Common myeloid progenitor, CD34-positive (primary cell): ENCODE measurements at places on chromosomes 2 and 18.

GRCh38 chr2:224084266-224084892, 45.3 kb upstream of the SERPINE2 start:
- H3K4me1 ChIP-seq: no peaks in the 10 kb centered on the region
- no peak overlapping the region for H3K4me3 ChIP-seq
- H3K27me3 ChIP-seq: no peaks in the 10 kb centered on the region
- DNase-seq: no peak

- no peak overlapping the region for H3K27ac ChIP-seq
- no peaks in the 10 kb centered on the region for H3K4me1 ChIP-seq
- no peak for DNase-seq
- H3K36me3 ChIP-seq: no peaks in the 10 kb centered on the region
- H3K4me3 ChIP-seq: no peak overlapping the region
- H3K27me3 ChIP-seq: no peaks in the 10 kb centered on the region
These were observed 638.2 kb downstream of the FBXO15 start for GRCh38 chr18:73509460-73509859.

- H3K27ac ChIP-seq: no peak overlapping the region
- no peaks in the 10 kb centered on the region for H3K4me1 ChIP-seq
- no peaks in the 10 kb centered on the region for H3K36me3 ChIP-seq
- DNase-seq: no peak
These were observed 1232.3 kb upstream of the SLC39A10 start for GRCh38 chr2:194424683-194425209.

- peaks cover 12% of the 10 kb centered on the region for H3K4me1 ChIP-seq
- H3K4me3 ChIP-seq: no peak overlapping the region
- H3K27me3 ChIP-seq: no peaks in the 10 kb centered on the region
- no peaks in the 10 kb centered on the region for H3K36me3 ChIP-seq
These were observed 37.0 kb downstream of the ROCK1 start for GRCh38 chr18:21074336-21075323.

GRCh38 chr2:13745330-13745729, 887.2 kb upstream of the LRATD1 start:
- no peaks in the 10 kb centered on the region for H3K36me3 ChIP-seq
- no peaks in the 10 kb centered on the region for H3K4me1 ChIP-seq
- no peak overlapping the region for H3K27ac ChIP-seq
- H3K27me3 ChIP-seq: no peaks in the 10 kb centered on the region

DNA sequence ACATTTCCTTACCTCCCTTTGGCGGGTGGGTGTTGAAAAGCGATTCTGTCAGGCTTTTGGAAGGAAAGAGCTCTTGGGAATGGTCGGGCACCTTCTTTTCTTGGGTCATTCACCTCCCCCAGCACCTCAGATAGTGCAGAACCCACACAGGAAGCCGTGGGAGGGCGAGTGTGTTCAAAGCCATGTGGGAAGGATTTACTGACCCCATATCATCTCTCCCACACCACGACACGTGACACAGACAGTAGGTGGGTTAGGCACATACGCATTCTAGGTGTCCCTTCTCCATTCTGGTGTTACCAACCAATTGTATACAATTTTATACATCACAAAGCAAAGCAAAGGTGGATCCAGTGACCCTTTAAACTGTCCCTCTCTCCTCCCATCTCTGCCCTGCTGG, 263.7 kb upstream of the REV1 start:
- H3K36me3 ChIP-seq: peaks cover 6% of the 10 kb centered on the region
- no peak overlapping the region for H3K4me3 ChIP-seq
- no peak overlapping the region for H3K27ac ChIP-seq
- DNase-seq: no peak
- peaks cover 6% of the 10 kb centered on the region for H3K4me1 ChIP-seq

GRCh38 chr2:139031722-139032121, 251.5 kb upstream of the NXPH2 start:
- H3K4me1 ChIP-seq: no peaks in the 10 kb centered on the region
- no peak overlapping the region for H3K27ac ChIP-seq
- no peaks in the 10 kb centered on the region for H3K36me3 ChIP-seq

DNA sequence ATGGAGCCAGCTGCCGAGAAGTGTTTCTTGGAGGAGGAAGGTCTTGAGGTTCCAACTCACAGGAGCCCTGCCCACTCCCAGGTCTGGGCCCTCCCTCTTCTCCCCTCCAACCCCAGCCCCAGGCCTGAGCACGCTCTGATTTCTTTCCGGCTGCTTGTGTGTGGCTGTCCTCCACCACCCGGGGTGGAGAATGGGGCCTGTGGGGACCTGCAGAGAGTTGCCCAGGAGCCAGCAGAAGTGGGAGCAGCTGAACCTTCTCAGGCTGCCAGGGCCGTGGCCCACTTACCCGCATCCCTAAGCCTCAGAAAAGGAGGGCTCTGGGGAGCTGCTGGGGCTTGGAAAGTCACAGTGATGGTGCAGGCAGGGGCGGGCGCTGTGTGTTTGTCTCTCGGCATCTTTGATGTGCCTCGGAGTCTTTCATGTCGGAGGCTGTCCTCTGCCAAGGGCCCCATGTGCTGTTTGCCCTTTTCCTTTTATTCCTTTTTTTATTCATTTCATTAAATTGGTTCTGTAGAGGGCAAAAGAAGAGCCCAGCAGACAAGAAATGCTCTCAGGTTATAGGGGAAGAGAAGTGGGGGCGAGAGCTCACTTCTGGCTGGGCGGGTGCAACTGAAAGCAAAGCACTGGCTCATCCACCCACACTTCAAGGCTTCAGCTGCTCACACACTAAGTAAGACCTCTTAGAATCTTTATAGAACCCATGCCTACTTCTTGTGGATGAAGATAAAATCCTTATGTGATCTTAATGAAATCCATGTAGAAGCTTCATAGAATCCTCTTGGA, 52.5 kb downstream of the SDC1 start:
- H3K27ac ChIP-seq: no peak overlapping the region
- no peaks in the 10 kb centered on the region for H3K36me3 ChIP-seq
- no peaks in the 10 kb centered on the region for H3K4me1 ChIP-seq
- no peak overlapping the region for H3K4me3 ChIP-seq
- no peak for DNase-seq

GRCh38 chr18:51568151-51568550, 370.7 kb upstream of the MEX3C start:
- no peak overlapping the region for H3K4me3 ChIP-seq
- H3K27me3 ChIP-seq: no peaks in the 10 kb centered on the region
